ENCODE measurements at places on chromosomes 7 and 10.

GRCh38 chr10:15744217-15744865, 24.6 kb upstream of the ITGA8 start:
- peak; percentile 27 for DNase-seq

GRCh38 chr10:69819716-69820506, 18.2 kb downstream of the COL13A1 start:
- no peak for DNase-seq

- no peak for DNase-seq
These were observed 104.7 kb downstream of the PHF14 start for GRCh38 chr7:11078247-11078834.

DNA sequence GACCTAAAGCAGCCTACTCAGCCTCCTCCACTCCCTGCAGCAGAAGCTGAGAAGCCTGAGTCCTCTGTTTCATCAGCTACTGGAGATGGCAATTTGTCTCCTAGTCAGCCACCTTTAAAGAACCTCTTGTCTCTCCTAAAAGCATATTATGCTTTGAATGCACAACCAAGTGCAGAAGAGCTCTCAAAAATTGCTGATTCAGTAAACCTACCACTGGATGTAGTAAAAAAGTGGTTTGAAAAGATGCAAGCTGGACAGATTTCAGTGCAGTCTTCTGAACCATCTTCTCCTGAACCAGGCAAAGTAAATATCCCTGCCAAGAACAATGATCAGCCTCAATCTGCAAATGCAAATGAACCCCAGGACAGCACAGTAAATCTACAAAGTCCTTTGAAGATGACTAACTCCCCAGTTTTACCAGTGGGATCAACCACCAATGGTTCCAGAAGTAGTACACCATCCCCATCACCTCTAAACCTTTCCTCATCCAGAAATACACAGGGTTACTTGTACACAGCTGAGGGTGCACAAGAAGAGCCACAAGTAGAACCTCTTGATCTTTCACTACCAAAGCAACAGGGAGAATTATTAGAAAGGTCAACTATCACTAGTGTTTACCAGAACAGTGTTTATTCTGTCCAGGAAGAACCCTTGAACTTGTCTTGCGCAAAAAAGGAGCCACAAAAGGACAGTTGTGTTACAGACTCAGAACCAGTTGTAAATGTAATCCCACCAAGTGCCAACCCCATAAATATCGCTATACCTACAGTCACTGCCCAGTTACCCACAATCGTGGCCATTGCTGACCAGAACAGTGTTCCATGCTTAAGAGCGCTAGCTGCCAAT, 202.2 kb downstream of the ZEB1 start:
- DNase-seq = no peak

- DNase-seq = no peak
These were observed 97.9 kb upstream of the MXI1 start for GRCh38 chr10:110109511-110109910.

- DNase-seq = no peak
These were observed 277.6 kb downstream of the KCND2 start for GRCh38 chr7:120550494-120551048.

- no peak for DNase-seq
These were observed 187.7 kb downstream of the ELFN1 start for GRCh38 chr7:1857487-1858421.

DNA sequence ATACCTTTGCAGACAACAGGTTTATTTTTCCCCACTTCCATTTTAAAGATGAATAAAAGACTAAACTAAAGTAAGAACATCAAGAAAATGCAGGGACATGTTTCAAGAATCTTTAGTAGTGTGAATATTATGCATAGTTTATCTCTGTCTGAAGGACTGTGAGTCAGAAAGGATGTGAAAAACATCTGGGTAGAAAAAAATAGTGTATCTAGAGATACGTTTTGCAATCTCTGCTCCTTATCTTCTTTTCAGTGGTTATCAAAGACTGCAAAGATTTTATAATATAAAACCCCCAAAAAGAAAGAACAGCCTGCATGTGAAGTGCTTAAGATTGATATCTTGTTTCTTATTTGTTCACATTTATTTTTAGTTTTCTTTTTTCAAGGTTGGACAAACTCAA, 101.9 kb upstream of the ARHGAP21 start:
- DNase-seq = no peak

DNA sequence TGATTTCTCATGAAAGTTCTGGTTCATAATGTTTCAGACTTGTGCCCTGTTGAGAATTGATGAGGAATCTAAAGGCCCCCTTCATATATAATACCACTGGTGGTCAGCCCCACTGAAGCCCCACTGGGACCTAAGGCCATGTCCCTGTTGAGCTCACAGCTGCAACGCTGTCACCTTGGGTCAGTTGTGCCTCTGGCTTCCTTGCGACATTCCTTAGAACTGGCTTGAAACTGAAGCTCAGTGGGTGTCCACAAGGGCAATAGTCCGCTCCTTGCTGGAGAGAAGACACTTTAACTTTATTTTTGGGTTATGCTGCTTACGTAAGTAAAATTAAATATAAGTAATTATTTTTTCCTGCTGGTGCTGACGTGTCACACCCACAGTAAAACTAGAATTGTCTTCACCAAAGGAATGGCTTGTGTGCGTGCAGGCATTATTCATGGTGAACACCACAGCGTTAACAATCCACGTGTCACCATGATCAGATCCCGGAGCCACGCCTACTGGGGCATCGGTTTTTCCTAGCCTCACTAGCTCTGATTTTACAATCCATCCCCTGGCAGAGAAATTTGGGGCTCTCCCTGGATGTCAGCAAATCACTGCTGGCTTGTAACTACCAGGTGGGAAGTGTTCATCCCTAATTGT, 66.5 kb downstream of the BICC1 start:
- DNase-seq = no peak

- DNase-seq = no peak
These were observed 9.9 kb upstream of the PRKAG2 start for GRCh38 chr7:151886783-151887182.

DNA sequence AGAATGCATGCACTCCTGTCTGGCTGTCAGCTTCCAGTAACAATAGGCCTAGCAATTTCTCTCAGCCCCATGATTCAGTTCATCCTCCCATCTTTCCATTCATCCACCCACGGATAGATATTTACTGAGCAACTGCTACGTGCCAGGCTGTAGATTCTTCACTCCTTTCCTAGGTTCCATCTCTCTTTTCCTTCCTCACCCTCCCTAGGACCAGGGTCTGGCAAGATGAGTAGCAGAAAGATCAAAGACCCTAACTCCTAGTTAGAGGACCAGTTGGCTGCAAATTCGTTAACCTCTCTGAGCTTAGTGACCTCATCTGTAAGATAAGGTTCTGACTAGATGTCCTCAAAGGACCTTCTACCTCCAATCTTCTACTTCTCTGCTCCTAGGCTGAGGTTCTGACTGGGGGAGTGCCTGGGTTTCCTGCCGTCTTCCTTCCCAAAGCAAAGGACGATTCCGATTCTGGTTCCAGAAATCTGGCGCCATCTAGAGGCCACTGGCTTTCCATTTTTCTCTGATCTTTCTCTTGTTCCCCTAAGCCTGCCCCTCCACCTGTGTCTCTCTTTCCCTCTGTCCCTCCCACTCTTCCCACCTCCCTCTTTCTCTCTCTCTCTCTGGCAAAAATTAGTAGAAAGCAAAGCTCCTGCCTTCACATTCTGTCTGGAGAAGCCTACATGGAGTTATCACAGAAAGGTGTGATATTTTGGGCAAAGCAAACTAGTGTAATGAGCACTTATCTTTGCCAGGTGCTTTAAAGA, 26.2 kb downstream of the TBATA start:
- peak; percentile 68 for DNase-seq

All from GM19239 (cell line).